ENCODE measurements at places on chromosomes 3 and 15.

- DNase-seq: no peak
Observed at GRCh38 chr15:66563566-66564110, 2.2 kb downstream of the LCTL start.

GRCh38 chr15:75646112-75646943 lies 1.4 kb upstream of the SNX33 start:
- DNase-seq: no peak

GRCh38 chr3:141421639-141422319 lies 53.5 kb downstream of the ZBTB38 start:
- no peak for DNase-seq

DNA sequence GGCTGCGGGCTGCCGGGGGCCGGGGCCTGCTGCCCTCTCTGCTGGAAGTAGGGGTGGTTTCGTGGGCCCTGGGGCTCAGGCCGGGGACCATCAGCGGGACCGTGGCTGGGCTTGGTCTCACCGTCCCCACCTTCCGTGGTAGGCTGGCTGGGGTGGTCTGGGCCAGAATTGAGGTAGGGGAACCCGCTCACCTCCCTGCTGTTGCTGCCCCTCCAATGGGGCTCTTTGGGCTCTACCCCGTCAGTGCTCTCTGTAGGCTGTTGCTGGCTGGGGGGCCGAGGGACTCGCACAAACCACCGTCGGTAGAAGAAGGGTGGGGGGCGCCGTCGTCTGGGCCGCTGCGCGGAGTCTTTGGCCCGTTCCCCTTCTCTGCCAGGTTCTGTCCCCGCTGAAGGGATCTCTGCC lies 23.4 kb downstream of the RGMA start:
- DNase-seq: no peak

DNA sequence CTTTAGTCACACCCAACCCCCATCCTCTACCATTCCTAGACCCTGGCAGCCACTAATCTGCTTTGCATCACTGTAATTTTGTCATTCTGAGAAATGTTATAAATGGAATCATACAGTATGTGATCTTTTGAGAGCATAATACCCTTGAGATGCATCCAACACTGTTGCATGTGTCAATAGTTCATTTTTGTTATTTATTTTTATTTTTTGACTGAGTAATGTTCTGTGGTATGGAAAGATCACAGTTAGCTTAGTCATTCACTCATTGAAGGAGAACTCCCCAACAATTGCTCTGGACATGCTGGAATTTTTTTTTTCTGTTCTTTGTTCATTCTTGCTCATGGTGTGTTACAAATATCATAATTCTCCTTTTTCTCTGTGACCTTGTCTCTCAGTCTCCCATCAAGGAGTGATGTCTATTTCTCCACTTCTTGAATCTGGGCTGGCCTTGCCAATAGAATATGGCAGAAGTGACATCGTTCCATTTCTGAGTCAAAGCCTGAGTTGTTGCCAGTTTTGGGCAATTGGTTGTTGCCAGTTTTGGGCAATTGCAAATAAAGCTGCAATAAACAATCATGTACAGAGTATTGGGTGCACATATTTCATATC lies 6.8 kb upstream of the ADPGK start:
- no peak for DNase-seq

GRCh38 chr3:159765030-159765859 lies 223.4 kb upstream of the IL12A start:
- no peak for DNase-seq

- no peak for DNase-seq
Observed at GRCh38 chr3:88168171-88168570, 18.4 kb downstream of the C3orf38 start.

- DNase-seq: no peak
Observed at GRCh38 chr3:162699291-162699690, 1202.7 kb downstream of the OTOL1 start.

GRCh38 chr15:33309602-33310276 lies 1.0 kb upstream of the RYR3 start:
- DNase-seq: no peak

- no peak for DNase-seq
Observed at GRCh38 chr15:83163032-83163431, 44.6 kb downstream of the HDGFL3 start.

DNA sequence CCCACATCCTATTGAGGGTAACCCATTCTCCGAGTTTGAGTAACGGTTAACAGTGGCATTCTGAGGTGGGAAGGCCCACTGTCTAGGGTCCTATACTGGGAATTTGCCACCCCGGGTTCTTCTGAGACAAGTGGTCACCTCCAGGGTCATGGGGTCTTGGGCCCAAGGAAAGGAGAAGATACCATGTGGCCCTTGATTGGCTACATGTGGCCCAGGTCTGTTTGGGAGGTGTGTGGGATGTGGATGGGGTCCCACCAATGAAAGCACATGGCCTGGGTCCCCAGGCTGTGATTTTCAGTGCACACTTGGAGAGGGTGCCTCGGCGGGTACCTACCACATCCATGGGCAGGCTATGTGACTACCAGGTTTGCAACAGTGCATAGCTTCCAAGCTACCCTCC lies 214.4 kb downstream of the UBE3A start:
- no peak for DNase-seq

DNA sequence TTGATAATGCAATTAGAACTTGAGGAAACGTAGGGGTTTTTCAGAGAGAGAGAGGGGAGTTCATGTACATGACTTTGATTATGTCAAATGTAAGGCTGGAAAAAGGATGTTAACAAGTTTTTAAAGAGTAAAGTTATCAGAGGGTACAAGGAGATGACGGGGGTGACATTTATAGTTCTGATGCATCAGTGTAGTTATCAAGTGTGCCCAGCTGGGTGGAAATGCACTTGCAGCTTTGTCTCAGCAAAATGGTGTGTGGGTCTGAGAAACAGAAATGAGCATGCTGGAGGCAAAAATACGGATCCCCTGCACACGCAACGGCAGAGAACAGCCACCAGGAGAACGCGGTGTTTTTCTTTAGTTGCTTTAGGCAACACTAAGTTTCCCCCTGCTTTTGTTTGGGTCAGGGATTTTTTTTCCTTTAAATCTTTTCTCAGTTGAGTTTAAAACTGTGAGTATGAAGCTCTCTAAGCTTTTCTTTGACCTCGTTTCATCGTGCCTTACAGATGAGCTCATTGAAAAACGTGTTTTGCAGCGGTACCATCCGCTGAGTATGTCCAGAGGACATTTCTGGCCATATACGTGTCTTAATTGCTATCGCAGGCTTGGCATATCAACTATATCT lies 205.4 kb downstream of the PDZRN3 start:
- DNase-seq: no peak

- DNase-seq: no peak
Observed at GRCh38 chr15:68555679-68556037, 23.1 kb upstream of the CORO2B start.

DNA sequence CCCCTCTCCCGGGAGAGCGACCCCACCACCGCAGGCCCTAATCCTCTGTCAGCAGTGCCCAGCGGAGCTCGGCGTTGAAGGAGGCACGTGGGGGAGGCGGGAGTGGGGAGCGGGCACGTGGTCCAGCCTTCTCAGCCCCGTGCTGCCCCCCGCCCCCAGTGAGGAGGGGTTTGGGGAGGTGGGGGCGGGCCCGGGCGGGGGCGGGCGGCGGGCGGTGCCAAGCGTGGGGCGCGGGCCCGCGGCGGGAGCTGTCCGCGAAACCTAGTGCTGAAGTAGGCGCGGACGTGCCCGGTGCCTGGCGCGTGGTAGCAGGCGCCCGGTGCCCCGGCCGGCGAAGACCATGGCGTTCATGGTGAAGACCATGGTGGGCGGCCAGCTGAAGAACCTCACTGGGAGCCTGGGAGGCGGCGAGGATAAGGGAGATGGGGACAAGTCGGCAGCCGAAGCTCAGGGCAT lies at the start of gene CPLX3:
Gene CPLX3 (plus strand): TSS at position 264 of the 456 bp plus-strand sequence. CDS start 77 bp downstream, at position 341.
- no peak for DNase-seq

DNA sequence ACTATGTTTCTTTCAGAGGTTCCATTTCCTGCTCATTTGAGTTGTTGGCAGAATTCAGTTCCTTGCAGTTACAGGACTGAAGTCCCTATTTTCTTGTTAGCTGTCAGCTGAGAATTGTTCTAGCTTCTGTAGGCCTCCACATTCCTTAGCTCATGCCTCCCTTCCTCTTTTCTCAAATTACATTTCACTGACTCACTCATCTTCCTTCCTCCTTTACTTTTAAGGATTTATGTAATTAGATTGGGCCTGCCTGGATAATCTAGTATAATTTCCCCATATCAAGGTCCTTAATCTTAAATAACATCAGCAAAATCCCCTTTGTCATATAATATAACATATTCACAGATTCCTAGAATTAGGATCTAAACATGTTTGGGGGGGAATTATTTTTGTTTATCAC lies 40.6 kb upstream of the RBMS3 start:
- no peak for DNase-seq

- no peak for DNase-seq
Observed at GRCh38 chr3:57048728-57049127, 11.7 kb upstream of the SPATA12 start.

GRCh38 chr3:46678280-46678679 lies 15.2 kb downstream of the ALS2CL start:
- DNase-seq: no peak

GRCh38 chr3:148309390-148310035 lies 388.2 kb upstream of the AGTR1 start:
- no peak for DNase-seq

DNA sequence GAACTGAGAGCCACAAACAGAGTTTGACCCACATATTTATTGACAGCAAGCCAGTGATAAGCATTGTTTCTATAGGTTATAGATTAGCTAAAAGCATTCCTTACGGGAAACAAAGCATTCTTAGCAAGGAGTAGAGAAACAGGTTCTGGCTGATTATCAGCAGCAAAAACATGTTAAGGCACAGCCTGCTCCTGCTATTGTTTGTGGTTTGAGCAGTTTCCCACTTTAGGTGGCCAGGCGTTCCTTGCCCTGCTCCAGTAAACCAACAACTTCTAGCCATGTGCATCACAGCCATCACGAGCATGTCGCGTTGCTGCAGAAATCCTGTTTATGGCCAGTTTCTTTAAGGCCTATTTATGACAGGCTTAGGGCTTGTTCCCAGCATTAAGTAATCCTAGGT lies 44.7 kb upstream of the C2CD4B start:
- DNase-seq: no peak

GRCh38 chr3:136211547-136211946 lies 15.4 kb upstream of the MSL2 start:
- DNase-seq: no peak

GRCh38 chr15:63440756-63441155 lies 59.1 kb upstream of the CA12 start:
- DNase-seq: no peak

DNA sequence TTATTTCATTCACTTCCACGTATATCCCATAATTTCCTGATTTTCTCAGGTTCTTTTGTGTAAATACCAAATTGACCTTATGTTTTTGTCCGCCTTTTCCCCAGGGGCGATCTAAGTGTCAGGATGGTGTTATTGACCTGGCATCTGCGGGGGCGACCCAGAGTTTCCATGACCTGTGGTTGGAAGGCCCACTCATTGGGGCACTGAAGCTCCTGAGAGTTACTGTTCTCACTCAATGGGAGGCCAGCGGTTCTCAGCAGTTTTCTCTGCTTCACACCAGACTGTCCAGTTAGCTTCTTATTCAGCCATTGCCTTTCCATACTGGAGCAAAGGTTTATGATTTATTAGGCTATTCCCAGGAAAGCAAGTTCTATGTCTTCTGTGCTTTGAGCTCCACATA lies 53.3 kb downstream of the B3GALNT1 start:
- DNase-seq: no peak

DNA sequence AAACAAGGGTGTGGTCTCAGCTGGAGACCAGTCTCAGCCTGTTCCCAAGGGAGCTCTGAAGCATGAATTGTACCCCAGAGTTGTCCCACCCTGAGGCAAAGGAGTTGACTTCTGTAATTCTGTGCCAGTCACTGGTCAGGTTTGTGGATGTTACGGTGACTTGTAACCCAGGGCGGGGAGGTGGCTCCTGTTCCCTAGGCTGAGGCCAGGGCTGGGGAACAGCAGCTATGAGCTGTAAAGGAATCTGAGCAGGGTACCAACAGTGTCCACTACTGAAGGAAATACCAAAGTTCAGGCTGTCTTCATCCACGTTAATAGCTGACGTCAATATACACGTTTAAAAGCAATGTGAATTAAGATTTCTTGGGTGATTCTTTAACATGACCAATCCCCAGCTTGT lies 266.2 kb downstream of the ABHD5 start:
- no peak for DNase-seq

DNA sequence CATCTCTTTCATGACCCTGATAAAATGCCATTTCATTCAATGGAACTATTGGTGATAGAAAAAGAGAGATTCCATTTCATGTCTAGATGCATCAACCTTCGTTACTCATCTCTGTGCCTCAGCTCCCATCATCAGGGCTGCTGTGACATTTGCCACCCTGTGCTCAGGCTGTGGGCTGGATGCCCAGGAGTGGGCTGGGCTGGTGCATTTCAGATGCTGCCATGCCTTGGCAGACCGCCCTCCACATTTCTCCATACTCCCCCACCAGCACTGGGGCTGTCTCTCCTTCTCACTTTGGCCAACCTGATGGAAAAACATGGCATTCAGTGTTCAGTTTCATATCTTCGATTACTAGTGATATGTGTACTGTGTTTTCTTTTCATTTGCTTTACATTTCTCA lies 59.1 kb downstream of the DNASE1L3 start:
- no peak for DNase-seq

- no peak for DNase-seq
Observed at GRCh38 chr3:151795276-151795675, 18.6 kb upstream of the AADAC start.

GRCh38 chr15:35757361-35757760 lies 211.4 kb upstream of the DPH6 start:
- DNase-seq: no peak

GRCh38 chr15:81475926-81476325 lies 101.9 kb upstream of the TMC3 start:
- DNase-seq: no peak

Measured in stimulated activated CD4-positive, alpha-beta T cell treated with anti-CD3 and anti-CD28 coated beads, Interleukin-12 subunit alpha, Interleukin-12 subunit beta, amount 100 ng/mL, for 48 hours (primary cell).